ENCODE measurements at places on chromosomes 2 and 18.

DNA sequence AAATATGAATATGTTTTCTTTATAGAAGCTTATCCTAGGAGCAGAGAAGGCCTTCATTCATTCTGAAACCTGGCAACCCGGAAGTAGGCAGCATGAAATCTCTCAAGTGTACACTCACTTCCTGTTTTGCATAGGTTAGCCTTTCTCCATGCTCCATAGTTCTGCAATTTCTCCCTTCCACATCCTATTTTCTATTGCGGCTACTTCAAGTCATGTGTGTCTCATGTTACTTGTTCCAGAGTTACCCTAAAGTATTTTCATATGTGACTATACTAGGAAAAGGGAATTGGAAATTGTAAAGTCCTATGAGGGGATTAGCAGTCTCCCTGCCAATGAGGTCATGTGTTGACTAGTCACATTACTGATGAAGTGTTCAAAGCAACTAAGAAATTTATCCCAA lies 320.6 kb downstream of the NCKAP5 start:
- no peak for DNase-seq

- DNase-seq, result peak; percentile 21
Measured at GRCh38 chr2:56688661-56689060, 504.9 kb downstream of the CCDC85A start.

DNA sequence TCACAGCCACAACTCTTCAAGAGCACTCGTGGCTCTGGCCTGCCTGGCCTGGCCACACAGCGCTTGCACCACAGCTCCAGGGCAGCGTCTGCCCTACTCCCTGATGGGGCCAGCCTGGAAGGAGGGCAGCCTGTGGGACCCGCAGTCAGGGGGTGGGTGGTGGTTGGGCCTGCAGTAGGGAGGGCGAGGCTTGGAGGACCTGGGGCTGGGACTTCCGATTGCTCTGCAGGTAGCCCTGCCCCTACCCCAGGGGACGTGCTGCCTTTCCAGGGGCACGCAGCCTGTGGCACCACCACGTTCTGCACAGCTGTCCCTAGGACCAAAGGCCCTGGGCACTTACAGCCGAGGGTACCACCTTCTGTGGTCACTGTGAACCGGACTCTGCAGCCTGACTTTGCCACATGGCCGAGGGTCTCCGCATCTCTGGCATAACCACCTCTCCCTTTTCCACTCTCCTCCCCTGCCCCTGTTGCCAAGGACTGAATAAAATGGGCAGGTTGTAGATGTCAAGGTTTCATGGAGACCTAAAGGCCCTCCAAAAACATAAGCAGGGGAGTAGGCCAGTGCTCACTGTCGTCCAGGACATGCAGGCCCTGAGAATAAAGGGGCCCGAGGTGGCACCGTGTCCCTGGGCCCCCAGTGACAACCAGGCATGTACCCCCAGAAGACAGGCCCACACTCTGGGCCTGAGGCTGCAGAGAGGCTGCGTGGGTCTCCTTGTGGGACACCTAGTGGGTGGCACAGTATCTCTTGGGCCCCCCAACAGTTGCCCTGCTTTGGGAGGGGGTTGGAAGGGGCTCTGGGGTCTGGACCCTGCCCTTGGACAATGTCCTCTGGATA lies 87.3 kb downstream of the INHBB start:
- no peak for DNase-seq

GRCh38 chr2:50443868-50444630 lies 587.9 kb downstream of the NRXN1 start:
- DNase-seq, result peak; percentile 7

DNA sequence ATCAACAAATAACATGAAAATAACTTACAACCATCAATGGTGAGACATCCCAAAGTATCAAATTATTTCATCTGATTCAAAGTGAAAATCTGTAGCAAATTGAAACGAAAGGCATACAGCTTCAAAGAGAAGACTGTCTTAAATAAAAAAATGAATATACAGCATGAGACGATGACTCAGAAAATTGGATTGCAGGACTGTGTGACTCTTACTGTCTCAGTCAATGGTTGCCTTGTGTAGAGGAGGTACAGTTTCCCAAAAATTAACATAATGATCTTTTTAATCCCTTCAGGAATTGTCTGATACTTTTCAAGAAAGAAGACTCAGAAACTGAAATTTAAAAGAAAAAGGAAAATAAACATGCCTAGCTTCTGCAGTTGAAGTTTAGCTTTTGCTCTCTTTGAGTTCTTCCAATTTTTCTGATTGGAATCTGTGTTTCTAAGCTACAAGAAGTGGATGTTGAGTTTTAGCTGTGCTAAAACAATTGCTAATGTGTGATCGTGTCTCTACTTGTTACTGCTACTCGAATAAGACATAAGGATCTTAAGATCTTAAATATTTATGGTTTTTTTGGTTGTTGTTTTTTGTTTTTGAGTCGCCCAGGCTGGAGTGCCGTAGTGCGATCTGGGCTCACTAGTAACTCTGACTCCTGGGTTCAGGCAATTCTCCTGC lies 41.1 kb upstream of the EPB41L3 start:
- peak; percentile 73 for DNase-seq

GRCh38 chr2:230318190-230319121 lies 8.5 kb upstream of the SP140L start:
- DNase-seq, result no peak

DNA sequence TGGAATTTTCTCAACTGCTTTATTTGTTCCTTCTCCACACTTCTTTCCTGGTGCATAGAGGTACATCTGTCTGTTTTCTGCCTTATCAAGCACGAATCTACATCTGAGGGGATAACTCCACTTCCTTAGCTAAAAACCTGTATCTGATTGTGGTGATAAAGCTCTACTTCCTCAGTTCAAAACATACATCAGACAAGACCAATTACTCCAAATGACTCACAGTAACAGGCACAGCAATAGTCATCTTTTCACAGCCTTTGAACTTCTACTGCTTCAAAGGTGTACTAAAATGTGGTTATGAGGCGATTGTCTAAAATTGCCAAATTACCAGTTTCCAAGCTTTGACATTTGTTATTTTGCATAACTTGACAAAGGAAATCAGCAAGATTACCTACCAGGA lies 803.6 kb upstream of the ZEB2 start:
- DNase-seq, result peak; percentile 16

DNA sequence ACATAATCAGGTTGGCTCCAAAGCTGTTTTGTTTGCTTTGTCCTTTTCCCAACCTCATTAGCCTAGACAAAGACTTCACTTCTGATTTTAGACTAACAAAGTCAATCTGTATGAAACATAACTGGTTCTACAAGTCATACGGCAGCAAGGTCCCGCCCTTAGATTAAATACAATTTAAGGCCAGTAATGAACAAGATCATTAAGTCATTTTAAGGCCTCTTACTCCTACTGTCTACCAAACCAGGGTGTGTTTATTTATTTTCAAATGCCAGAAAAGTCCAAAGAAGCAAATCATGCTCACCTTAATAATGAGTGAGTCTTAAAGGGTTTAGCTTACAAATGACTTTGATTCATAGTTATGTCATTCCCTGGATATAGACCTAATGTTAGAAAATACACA lies 148.4 kb upstream of the ACVR2A start:
- DNase-seq, result no peak

DNA sequence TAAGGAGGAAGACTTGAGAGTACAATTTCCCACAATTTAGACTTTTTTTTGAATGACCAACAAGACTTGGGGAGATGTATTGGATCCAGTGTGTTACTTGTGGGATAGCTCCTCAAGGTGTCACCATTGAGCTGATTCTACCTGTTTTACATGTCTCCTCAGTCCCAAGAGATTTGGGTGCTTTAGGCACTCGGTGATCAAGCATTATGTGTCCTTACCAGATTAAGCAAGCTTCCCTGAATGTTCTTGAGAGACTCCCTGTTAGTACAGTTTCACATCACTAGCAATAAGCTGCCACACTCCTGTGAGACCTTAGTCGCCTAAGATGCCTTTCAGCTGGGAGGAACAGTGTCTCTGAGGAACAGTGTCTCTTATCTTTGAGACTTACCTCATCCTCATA lies 384.3 kb upstream of the SYT4 start:
- DNase-seq, result peak; percentile 72

GRCh38 chr18:70279470-70279869 lies 9.4 kb upstream of the SOCS6 start:
- no peak for DNase-seq

DNA sequence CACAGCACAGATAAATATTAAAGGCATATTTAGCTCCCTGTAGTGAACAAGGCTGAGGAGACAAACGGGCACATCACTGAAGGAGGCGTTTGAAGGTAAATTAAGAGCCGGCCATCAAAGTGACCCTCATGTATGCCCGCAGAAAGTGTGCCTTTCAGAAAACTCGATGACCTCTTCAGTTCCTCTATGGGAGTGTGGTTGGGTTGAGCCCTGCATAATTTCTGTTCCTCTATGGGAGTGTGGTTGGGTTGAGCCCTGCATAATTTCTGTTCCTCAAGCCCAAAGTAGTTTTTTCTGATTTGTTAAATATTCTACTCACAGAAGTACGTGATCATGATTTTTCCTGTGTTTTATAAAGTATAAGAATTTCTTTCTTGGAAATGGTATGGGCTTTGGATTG lies 568.5 kb downstream of the TSN start:
- no peak for DNase-seq

DNA sequence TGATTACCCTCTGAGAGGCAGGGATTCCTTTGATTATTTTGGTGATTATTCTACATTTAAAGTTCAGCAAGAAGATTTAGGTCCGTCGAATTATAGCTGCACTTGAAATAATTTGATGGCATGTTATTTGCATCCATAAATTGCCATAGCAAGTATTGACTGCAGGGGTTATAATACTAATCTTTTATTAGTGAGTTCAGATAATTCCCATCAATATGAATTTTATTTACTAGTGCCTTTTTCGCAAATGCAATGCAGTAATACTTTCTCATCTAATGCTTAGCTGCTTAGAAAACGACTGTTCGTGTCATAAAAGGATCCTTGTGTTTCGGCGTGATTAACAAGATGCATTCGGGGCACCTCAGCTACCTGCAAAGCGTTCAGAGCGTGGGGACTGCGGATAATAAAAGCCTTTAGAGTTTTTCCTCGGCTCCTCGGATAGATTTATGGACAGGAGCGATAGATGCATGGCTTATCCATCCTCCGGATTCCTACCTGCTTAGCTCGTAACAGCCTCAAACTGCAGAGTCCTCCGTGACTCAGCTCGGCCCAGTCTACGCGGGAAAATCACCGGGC lies 2.5 kb upstream of the GBX2 start:
- no peak for DNase-seq

DNA sequence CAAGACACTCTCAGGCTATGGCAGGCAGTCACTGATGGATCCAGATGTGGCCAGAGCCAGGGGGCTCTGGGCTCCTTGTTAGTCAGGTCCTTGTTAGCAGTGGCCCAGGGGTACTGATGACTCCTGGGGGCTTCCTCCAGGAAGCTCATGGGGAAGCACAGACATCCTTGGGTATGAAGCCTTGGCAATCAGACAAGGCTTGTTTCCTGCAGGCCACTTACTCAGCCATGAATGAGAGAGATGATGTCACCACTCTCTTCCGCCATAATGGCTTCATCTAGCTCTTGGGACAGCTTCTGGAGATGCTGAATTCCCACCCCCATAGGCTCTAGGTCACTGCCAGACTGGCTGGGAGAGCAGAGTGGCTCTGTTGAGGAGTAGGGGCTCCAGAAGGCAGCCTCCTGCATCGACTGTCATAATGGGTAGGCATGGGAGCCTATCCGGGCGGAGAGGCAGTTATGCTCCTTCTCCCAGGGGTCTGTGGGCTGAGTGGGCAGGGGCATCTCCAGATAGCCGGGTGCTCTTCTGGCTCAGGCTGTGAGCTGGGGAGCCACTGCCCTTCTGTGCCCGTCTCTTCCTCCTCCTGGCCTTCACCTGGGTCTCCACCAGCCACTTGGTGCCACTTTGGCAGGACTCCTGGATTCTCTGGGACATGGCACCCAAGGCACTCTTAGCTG lies 40.2 kb upstream of the BMPR2 start:
- peak; percentile 27 for DNase-seq

- no peak for DNase-seq
Measured at GRCh38 chr2:157296490-157296889, 29.1 kb downstream of the ERMN start.

- DNase-seq, result no peak
Measured at GRCh38 chr2:134334542-134335353, 80.9 kb downstream of the MGAT5 start.

DNA sequence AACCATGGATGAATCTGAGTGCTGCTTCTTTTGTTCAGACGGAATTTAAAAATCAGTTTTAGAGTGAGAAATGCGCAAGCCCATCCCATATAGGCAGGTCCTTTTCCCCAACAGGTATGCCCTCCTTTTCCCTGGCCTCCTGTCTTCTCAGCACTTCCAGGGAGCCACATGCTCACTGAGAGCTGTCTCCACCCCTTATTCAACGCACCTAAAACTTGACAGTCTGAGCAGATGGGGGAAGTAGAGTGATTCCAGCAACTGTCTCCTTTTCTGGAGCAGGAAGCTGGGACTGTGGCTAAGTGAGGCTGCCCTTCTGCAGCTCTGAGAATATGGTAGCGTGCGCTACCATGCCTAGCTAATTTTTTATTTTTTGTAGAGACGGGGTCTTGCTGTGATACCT lies 53.1 kb upstream of the NOSTRIN start:
- no peak for DNase-seq

GRCh38 chr2:71988170-71988569 lies 159.5 kb downstream of the CYP26B1 start:
- no peak for DNase-seq

- peak; percentile 69 for DNase-seq
Measured at GRCh38 chr2:46632349-46632748, 153.0 kb downstream of the TMEM247 start.

- no peak for DNase-seq
Measured at GRCh38 chr18:44961288-44961995, 280.8 kb downstream of the SETBP1 start.

DNA sequence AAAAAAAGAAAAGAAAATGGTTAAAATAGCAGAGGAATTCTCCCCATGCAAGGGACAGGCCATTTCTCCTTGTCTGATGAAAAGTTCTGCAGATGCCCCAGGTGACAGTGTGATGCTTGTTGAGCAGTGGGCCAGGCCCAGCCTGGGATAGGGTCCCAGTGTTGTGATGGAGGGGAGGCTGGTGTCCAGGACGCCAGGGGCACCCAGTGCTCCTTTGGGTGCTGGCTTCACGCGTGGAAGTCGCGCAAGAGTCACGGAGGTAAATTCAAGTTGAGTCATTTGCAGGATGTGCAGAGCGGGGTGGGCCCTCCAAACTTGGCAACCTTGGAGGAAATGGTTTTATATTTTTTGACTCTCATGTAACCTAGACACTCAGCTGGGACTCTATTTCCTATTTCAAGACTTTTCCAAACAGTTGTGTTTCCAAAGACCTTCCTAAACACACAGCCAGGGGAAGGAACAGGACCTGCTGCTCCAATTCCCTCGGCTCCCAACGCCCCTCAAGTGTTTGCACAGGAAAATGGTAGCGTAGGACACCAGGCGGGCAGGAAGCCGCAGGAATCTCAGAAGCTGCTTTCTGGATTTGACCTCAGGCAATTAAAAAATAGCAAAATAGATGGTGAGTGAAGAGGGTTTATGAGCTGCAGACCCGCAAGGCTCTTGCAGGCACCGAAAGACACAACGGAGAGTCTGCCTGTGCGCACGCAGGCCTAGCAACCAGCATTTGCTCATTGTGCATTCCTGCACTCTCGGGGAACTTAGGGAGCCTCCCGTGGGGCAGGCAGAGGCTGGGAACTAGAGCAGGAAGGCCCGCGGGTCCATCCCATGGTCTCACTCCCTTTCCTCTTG lies 107.1 kb upstream of the ODC1 start:
- DNase-seq, result no peak

- no peak for DNase-seq
Measured at GRCh38 chr2:127645395-127646291, at the start of gene GPR17. Gene GPR17, plus strand, starts transcription at chr2:127646153. Its CDS starts 4,583 bp downstream, at chr2:127650736.
